ENCODE measurements at places on chromosomes 3 and 15. TPM values are rescaled to one million over a fixed set of nuclear protein-coding genes. Genes with fewer than 3 reads are reported as not detected.

DNA sequence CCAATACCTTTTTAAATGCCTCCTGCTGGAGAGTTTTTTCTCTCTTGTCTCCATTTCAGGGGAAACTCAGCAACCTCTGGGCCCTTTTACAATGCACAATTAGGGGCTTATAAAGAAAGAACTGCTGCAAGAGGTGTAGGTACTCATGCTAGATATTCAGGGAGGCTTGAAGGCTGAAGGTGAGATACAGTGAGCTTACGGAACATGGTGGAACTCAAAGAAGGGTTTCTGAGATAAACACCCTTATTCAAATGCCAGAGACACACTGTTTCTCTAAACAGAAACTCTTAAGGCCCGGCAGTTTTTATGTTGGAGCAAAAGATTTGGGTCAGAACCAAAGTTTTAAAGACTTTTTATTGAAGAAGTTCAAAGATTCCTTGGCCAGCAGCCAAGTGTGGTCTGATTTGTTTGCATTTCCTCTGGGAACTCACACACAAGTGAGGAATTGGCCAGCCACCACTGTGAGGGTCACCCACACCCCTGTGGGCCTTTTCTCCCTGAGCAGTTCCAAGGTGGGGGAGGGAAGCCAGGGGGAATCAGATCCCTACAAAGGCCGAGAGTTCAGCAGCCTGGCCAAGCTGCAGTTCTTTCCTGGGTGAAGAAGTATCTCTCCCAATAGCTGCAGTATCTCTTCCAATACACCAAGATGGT is 47.8 kb downstream of the TNFAIP8L3 start:
- DNase-seq = no peak

- no peak for DNase-seq
Observed at GRCh38 chr3:99521551-99521950, 116.8 kb upstream of the COL8A1 start.

- DNase-seq = no peak
Observed at GRCh38 chr3:23071296-23071695, 131.8 kb upstream of the UBE2E2 start.

DNA sequence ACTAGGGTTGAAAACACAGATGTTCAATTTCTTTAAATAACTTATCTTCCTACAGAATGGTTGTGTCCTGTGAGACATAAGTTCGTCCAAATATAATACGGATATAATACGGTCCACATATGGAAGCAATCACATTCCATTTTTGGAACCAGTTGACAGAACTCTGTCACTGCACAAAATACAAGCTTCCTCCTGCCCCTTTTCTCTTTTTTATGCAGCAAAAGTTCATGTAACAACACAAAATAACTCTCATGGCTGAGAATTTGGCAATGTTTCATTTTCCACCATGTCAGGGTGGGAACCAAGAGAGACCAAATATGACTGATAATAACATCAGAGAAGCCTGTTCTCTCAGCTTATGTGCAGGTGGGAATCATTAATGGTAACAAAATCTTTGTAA is 158.1 kb upstream of the ZNF385D start:
- no peak for DNase-seq

GRCh38 chr3:150623945-150624344 is 20.8 kb downstream of the SELENOT start:
- no peak for DNase-seq

DNA sequence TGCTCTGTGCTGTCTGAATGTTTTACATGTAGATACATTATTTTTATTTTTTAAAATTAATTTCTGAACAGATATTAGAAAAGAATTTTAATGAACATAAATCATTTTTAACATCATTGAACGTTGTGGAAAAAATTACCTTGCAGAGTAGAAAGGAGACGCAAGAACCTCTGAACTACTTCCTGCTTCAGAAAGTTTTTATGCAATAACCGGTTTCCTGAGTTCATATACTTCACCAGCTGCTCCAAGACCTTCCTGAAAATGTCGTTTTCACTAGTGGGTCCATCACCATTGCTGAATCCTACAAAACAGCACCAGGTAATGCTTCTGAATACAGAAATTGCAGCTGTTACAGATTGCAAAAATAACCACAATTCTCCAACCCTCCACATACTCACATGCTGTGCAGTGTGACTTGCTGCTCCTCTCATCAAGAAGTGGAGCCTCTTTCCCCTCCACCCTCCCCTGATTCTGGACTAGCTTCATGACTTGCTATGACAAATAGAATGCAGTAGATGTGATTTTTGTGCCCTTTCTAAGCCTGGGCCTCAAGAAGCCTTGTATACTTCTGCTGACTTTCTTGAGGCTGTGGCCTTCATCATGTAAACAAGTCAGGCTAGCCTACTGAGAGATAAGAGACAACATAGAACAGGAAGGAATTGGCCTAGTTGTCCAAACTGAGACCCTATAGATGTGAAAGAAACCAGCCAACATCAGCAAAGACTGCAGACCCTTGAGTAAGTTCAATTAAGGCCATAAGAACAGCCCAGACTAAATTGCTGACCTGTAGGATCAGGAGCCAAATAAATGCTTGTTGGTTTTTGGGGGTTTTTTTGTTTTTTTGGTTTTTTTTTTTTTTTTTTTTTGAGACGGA is 80.4 kb downstream of the TRANK1 start:
- DNase-seq = no peak

DNA sequence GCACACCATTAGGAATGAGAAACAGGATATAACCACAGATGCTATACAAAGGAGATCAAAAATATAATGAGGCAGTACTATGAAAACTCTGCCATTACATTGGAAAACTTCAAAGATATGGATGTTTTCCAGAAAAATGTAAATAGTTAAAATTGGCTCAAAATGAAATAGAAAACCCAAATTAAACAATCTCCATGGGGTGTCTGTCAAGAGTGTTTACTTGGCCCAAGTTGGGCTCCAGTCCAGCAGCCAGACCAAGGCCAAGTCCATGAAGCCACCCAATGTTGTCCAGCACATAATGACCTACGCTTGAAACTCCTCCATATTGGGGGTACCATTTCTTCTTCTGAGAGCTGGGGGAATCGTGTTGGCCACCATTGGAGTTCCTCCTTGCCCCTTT is 37.1 kb downstream of the CTXND1 start:
- no peak for DNase-seq

DNA sequence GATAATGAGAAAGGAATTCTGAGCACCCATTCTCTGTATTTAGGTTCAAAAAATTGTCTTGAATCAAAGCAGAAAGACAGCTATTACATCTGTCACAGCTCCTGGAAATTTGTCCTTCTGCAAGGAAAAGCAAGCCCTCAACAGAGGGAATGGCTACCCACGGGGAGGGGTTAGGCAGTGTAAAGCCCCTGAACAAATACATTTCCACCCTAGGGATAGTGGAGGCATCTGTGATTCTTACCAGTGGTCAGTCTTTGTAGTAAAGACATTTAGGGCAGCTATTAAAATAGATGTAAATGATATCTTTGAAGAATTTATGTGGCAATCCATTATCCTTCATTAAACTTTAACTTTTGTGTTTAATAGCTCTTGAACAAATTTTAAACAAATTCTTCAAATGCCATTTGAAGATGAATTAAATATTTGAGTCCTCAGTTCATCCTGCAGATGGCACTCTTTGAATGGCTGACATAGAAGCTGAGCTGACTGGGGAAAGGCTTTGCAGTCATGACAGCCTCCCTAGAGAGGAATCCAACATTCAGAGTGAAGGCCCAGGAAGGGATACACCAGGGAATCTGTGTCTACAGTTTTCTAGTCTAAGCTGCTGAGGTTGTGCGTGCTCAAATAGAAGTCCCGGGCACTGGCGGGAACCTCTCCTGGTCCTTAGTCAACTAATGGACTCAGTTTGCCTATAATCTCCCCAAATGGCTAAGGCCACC is 359.7 kb upstream of the ROPN1 start:
- peak; percentile 57 for DNase-seq

DNA sequence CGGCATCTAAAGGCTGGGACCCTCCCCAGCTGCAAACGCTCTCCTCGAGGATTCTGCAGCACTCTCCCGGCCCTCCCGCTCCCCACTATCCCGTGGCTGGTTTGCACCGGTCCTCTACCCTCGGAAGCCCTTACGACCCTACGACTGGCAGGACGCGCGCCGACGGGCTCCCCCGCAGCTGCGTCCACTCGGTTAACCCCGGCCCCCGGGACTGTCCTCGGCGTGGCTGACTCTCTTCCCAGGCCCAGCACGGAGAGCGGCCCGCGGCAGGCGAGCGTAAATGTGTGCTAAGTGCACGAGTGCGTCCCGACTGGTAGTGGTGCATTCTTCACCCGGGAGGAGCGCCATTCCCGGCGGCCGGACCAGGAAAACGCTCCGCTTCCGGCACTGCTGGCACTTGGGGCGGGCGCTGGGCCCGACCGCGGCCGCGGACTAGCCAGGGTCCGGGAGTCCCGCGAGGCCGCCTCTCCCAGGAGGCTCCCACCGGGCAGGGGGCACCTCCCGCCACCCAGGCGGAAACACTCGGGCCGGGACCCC is 508 bp downstream of the GORASP1 start:
- DNase-seq = peak; percentile 90

DNA sequence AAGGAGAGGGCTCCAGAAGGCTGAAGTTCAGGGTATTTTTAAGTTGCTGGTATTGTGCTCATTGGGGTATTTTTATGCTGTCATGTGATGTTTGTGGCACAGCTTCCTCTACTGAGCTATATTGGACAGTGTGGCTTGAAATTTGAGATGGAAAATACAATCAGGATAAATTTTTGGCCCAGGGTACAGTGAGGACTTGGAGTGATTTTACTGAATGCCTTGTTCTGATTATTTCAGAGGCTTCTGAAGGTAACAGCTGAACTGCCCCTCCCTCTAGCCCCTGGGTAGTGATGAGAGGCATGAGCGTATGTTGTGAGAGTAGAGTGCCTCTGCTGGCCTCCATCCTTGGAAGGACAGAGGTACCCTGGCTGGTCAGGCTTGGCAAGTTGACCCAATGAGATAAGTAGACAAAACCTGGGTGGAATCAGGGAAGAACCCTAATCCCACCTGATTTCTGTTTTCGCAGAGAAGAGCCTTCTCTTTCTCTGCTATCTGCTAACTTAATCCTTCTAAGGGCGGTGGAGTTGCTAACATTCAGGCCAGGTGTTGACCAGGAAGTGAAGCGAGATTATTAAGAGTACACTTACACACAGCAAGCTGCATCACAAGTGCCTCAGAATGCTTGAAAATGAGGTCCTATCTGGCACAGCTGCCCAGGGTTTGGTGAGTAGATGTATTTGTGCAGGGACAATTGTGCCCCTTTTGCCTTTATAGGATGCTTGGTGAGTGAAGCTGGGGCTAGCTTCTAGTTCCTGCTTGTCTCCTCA is 98.1 kb upstream of the CLSTN2 start:
- no peak for DNase-seq

GRCh38 chr3:186534113-186534669 is 10.0 kb downstream of the CRYGS start:
- DNase-seq = no peak

GRCh38 chr3:39668420-39668819 is 141.0 kb upstream of the MYRIP start:
- no peak for DNase-seq

GRCh38 chr15:41666353-41666920 is 6.2 kb downstream of the MGA start:
- no peak for DNase-seq

DNA sequence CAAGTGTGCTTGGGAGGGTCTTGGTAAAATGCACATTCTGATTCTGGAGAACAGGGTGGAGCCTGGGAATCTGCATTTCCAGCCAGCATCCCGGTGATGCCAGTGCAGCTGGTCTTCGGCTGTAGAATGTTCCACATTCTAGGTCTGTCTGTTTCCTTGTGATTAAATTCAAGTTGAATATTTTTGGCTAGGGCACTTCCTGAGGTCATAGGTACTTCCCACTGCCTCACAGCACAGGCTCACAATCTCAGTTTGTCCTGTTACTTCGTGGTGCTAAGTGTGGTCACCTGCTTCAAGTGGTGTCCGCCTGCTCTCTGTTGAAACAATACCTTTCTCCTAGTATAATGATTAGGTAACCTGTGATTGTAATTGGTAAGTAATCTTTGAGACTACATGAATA is 40.1 kb downstream of the FLNB start:
- DNase-seq = no peak

DNA sequence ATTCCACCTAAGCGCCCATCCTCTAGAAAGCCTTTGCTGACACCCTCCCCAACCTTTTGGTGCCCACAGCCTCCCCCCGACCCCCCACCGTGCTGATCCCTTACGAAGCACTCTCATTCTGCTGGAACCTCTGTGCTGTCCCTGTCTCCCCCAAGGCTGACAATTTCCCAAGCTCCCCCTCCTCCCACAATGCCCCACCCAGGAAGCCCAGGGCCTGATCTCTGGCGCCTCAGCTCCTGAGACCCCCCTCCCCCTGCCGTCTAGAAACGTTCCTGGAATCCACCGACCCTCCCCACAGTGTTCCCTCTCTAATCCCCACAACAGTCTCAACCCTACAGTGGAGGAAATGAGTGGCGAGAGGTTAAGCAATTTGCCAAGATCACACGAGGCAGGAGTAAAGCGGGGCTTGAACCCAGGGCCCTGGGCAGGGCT is 18.3 kb downstream of the MYL3 start:
- peak; percentile 67 for DNase-seq

- DNase-seq = no peak
Observed at GRCh38 chr3:195063581-195064193, 207.3 kb downstream of the XXYLT1 start.

- no peak for DNase-seq
Observed at GRCh38 chr3:161042023-161042501, 63.1 kb downstream of the B3GALNT1 start.

DNA sequence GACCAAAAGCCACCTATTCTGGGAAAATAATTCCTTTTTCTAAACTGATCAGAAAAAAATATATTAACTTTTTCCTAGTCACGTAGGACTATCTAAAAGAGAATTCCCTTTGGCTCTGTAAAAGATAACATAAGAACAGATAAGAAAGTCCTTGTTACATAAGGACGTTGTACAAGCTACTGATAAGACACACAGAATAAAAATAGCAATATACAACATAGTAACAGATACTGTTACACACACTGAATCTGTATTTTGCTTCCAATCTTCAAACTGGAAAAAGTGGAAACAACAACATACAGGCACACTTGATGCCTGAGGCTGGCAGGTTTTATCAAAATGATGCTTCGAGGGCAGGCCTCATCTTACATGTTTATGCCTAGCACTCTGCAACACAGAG is 59.8 kb downstream of the SNX4 start:
- no peak for DNase-seq

DNA sequence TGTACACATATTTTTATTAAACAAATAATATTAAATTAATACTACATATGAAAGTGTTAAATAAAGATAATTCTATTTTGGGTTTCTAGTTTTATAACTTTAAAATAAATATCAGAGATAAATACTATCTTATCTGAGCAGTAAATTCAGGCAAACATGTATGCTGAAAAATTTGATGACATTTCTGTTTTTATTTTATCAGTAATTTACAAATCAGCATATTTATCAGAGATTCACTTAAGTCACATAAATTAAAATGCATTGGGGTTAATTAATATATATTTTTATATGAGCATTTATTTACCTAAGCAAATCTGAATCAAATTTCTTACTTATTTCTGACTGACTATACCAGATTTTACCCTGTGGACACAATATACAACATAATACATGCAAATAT is 1499.8 kb downstream of the OTOL1 start:
- DNase-seq = no peak

GRCh38 chr3:191358929-191359328 is 28.6 kb upstream of the UTS2B start:
- DNase-seq = no peak

GRCh38 chr3:78268716-78269668 is 1229.1 kb downstream of the ROBO2 start:
- DNase-seq = peak; percentile 6

The CPLX3 gene
- total RNA-seq = not detected

The CGNL1 gene
- 10.6 TPM for total RNA-seq

The PIGZ gene
- total RNA-seq = 1.2 TPM

The ZNF860 gene
- total RNA-seq = 1.5 TPM

The SPATA12 gene
- not detected for total RNA-seq

All from H7 (cell line).